ENCODE measurements at places on chromosomes 2 and 18.
A peak's percentile ranks its signal among the peaks of the same experiment; 100 is the strongest.

GRCh38 chr18:75745147-75745546 is 317.6 kb upstream of the SMIM21 start:
- no peak for DNase-seq

- no peak for DNase-seq
Observed at GRCh38 chr2:21418456-21418855, 294.7 kb downstream of the TDRD15 start.

- DNase-seq = no peak
Observed at GRCh38 chr2:39247512-39248043, 3.8 kb upstream of the CDKL4 start.

GRCh38 chr18:76382275-76382674 is 112.8 kb downstream of the ZNF516 start:
- no peak for DNase-seq

GRCh38 chr2:22485486-22485885 is 899.5 kb upstream of the KLHL29 start:
- no peak for DNase-seq

DNA sequence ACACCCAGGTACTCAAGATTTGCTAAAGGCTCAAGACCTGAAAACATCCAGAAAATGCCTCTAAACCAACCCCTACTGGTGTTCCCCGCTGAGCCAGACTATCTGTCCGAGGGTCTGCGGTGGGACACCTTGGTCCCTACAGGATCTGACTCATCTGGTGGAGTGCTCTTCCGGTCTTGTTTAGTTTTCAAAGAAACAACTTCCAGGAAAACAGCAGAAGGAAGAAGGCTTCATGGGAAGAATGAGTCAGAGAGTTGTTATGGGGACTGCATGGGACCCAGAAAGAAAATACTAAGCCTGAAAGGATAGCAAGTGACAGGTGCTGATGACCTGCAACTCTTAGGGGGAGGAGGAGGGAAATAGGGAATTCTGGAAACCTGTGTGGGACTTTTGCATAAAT is 41.3 kb downstream of the ZFP36L2 start:
- DNase-seq = no peak

- DNase-seq = no peak
Observed at GRCh38 chr2:133603109-133603508, 34.8 kb upstream of the NCKAP5 start.

GRCh38 chr2:26059542-26059941 is 25.7 kb downstream of the RAB10 start:
- DNase-seq = no peak

- DNase-seq = no peak
Observed at GRCh38 chr2:91477731-91478672, 2786.5 kb downstream of the RPIA start.

GRCh38 chr2:159152128-159152778 is 134.2 kb downstream of the WDSUB1 start:
- no peak for DNase-seq

GRCh38 chr2:42025151-42025582 is 22.7 kb upstream of the PKDCC start:
- DNase-seq = no peak

DNA sequence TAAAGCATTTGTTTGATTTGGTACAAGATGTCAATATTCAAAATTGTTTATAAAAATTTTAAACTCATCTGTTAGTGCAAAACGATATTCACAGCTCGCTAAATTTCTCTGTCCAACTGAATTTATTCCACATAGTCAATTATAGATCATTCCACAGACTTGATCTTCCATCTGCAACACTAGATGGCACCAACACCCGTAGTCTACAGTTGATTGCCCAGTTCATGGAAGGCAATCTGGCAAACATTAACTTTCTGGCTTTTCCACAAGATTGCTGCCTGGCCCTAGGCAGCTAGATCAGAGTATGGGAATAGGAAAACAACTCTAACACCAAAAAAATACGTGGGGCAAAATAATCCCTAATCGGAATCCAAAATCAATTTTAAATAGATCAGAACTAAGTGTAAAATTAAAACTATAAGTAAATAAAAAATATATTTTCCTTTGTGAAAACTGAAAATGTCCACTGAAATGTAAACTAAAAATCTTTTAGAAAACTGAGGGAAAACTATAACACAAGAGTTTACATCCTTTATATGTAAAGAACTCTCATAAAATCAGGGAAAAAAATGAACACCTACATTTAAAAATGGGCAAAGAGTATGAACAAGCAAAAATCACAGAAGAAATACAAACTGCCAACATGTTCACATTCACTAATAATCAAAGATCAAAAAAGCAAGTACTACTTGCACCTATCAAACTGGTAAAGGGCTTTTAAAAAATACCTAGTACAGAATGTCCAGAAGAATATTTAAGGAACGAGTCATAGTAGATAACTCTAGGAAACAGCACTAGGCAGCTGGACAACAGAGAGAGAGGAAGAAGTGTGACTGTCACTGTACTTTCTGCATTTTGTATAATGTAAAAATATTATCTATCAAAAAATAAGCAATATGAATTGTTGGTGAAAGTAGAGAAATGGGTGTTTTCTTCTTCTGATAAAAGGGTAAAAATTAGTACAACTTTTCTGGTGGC is 35.0 kb downstream of the RTN4 start:
- DNase-seq = peak; percentile 8

DNA sequence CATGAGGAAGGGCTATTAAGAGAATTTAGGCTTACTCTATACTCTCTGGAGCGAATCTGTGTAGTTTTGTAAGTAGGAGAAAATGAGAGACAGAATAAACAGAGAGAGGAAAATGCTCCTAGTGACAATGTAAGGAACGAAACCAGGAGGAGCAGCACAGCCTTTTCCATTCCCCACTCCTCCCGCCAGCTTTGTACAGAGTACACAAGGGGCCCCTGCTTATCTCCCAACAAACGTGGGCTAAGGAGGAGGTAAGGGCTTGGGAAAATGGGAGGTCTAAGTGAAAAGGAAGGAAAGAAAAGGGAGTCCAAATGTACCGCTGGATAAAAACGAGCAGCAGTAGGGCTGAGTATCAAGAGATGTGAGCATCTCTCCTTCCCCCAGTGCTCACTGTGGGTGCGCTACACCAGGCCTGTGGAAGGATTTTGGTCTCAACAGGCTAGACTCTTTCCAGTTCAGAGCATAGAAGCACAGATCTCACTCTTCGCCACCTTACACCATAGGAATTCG is 12.1 kb upstream of the IHH start:
- no peak for DNase-seq

- DNase-seq = no peak
Observed at GRCh38 chr2:167136879-167137596, 248.8 kb downstream of the XIRP2 start.

- no peak for DNase-seq
Observed at GRCh38 chr18:58239879-58240278, 195.9 kb downstream of the NEDD4L start.

Measured in effector CD8-positive, alpha-beta T cell (primary cell).